DMS53 (cell line): ENCODE measurements at places on chromosomes 5 and 9.

GRCh38 chr5:160742446-160742845 lies 109.6 kb downstream of the ATP10B start:
- peak; percentile 15 for DNase-seq

GRCh38 chr5:67265951-67266350 lies 69.4 kb upstream of the CD180 start:
- no peak for DNase-seq

DNA sequence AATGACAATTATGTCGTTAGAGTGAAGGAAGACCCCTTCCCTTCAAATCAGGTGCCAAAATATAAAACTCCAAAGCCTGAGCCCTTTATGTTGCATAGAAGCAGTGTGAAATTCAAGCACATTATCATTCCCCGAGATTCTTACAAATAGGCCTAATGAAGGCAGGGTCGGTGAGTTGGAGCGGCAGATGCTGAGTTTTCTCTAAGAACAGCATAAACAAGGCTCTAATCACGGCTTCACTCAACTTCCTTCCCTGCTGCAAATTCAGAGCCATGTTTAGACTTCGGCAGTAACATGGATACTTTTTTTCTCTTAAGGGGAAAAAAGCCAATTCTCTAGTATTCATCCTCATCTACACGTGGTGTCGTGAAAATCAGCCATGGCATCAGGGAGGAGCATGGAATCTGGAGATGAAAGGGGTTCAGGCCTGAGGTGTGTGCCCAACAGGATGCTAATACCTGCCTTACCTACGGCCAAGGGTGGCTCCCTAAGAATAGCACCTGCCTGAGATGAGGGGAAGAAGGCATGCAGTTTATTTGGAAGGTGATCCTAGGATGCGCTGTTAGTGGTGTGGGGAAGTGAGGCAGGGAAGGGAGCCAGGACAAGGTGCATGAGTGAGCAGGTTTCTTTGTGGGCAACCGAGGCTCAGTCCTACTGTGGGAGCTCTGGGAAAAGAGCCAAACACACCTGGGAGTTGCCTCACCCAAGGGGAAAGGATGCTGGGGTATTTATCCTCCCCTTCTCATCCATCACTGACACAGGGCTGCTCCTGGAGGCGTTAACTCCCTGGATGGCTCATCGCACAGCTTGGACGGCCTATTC lies 146.8 kb upstream of the TBC1D2 start:
- DNase-seq, result no peak

DNA sequence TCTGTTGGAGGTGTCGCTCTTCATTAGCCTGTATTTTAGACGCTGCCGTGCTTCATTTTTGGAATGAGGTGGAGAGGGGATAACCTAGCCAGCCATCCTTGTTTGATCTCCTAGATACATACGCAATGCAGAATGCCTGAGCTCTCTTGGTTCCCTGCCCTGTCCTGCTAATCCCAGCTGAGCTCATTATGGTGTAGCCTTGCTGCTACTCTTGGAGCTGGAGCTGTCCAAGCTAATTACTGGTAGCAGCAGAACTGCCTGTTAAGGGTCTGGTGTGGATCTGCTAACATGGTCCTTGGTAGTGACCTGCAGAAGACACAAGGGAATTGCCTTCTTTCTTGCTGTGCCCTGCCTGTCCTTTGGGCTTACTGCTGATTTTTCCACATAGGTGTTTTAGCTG lies 207.9 kb downstream of the CNTLN start:
- no peak for DNase-seq

GRCh38 chr9:78811622-78812276 lies 514.8 kb downstream of the PSAT1 start:
- no peak for DNase-seq

DNA sequence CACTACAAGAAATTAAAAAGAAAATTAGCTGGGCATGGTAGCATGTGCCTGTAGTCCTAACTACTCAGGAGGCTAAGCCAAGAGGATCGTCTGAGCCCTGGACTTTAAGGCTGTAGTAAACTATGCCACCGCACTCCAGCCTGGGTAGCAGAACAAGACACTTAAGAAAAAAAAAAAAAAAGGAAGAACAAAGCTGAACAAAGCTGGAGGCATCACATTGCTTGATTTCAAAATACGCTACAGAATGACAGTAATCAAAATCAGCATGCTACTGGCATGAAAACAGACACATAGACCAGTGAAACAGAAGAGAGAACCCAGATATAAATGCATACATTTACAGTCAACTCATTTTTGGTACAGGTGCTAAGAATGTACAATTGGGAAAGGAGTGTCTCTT lies 14.5 kb upstream of the OTULIN start:
- no peak for DNase-seq

DNA sequence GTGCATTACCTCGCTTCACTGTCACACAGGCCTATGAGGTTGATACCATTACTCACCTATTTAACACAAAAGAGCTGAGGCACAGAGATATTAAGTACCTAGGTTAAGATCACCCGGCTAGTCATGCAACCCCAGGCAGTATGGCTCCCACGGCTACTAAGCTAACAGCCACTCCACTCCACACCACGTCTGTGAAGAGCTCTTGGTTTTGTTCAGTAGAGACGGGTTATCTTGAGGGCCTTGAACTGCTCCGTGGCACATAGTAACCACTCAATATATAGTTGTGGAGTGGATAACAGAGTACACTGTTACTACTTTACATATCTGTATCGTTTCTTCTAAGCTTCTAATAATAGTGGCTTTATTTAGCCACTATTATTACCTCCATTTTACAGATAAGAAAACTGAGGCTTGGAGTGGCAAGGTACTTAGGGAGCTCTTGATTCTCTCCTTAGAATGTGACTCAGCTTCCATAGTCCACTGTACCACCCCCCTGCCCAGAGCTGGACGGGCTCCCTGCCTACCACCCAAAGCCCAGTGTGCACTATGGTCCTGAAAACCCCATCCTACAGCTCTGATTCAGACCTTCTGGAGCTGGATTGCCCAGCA lies 1.0 kb upstream of the CORO2A start:
- no peak for DNase-seq

- DNase-seq, result peak; percentile 84
Measured at GRCh38 chr5:177310757-177311391, 824 bp downstream of the MXD3 start.

- no peak for DNase-seq
Measured at GRCh38 chr9:113708821-113709713, 167.0 kb upstream of the ZNF618 start.

- DNase-seq, result no peak
Measured at GRCh38 chr5:17838469-17838868, 204.2 kb downstream of the TAF11L14 start.

GRCh38 chr5:10875201-10875768 lies 114.3 kb upstream of the DAP start:
- no peak for DNase-seq

DNA sequence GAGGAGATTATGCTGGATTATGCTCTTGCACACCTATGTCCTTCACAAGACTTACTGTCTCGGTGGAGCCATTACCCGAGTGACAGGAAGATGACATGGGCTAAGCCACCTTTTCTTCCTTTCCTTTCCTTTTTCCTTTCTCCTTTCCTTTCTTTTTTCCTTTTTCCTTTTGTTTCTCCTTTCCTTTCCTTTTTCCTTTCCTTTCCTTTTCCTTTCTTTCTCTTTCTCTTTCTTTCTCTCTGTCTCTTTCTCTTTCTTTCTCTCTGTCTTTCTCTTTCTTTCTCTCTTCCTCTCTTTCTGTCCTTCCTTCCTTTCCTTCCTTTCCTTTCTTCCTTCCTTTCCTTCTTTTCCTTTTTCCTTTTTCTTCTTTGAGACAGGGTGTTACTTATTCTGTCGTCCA lies 202.5 kb downstream of the ARHGEF28 start:
- DNase-seq, result no peak

DNA sequence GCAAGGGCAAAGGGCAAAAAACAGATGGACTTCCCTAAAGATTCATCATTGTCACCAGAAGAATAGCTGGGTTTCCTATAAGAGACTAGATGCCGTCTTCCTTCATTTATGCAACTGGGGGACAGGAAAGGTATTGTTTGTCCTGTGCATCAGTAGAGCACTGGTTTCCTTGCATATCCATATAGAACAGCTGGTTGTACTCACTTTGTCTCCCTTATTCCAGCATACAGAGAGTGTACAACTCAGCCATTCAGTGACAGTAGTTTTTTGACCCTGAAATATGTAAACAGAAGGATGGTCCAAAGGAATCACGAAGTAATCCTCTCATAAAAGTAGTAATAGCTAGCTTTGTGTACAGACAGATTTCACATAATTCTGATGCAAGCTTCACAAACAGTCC lies 22.5 kb upstream of the MAST4 start:
- DNase-seq, result no peak

DNA sequence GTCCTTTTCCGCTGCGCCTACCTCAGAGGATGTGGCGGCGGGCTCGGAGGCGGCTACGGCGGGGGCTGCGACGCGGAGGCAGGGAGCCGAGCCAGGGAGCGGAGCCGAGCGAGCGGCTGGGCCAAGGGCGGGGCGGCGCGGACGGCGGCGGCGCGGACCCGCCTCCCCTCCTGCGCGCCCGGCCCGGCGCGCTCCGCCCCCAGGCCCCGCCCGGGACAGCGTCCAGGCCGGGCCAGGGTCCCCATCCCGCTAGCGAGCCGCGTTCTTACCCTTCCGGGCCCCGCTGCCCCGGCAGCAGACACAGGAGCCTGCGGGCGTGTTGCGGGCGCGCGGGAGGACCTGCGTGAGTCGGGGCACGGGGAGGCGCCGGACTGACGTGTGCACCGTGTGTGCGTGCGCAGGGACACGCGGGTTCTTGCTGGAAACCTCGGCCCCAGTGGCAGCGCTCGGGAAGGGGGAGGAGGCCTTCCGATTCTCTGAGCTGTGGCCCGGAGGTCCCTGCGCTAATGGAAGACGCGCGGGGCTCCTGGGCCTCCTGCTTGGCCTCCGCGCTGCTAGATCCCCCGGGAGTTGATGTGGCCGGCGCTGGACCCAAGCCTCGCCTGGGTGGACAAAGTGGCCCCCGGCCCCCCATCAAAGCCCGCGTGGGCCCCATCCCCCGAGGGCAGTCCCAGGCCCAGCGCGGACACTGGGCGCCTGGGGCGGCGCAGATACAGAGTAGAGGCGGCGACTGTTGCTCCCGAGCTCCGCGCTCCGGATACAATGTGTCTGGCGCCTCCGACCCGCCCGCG lies at the start of gene VDAC1:
Gene VDAC1 (minus strand): TSS at position 350 of the 791 bp plus-strand sequence. CDS start 11,963 bp downstream, outside the sequence.
- peak; percentile 96 for DNase-seq

DNA sequence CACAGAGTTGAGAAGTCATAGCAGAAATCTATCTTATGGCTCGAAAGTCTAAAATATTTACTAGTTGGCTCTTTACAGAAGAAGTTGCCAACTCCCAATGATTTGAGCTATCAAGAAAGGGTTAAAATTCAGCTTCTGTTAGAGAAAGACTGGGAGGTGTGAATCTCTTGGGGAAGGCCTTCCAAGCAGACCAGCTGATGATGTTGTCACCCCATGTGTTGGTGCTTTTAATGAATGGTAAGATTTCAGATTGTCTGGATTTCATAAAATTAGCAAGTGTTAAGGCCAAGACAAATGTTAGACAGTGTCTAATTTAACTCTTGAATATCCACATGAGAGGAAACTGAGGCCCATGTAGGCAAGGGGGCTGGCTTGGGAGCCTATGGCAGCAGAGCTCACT lies 63.9 kb downstream of the PPARGC1B start:
- peak; percentile 21 for DNase-seq

GRCh38 chr5:28284788-28285187 lies 1246.4 kb upstream of the CDH9 start:
- no peak for DNase-seq

DNA sequence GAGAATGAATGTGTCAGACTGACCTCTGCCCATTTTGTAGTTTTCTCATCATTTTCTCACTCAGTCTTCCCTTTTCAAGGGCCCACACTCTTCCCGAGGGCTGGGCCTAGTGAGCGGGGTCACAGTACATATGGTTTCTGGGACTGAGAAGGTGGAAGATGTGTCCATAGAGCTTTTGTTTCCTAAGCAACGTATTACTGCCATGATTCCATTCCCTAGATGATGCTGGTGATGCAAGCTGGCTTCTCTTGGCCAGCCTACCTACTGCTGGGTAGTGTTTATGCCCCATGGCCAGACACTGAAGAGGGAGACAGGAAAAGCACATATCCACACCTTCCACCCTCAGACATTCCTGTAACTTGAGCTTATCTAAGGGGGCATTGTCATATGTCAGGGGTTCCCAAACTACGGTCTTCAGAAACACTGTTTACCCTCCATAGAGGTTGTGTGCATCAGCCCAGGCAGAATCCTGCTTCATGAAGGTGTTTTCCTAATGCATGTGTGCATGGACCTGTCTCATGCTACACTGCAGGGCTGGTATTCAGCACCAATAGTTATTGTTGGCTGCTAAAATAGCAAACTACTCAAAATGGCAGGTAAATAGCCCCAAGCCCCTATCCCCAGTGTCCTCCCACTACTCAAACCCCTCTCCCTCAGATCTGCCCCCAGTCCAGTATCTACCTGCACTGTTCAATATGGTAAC lies 9.5 kb downstream of the IRF1 start:
- no peak for DNase-seq

- DNase-seq, result peak; percentile 54
Measured at GRCh38 chr9:34986540-34987047, 3.0 kb upstream of the DNAJB5 start.
